OCI-M1 (cell line): ENCODE measurements at places on chromosomes 6 and 20.
A peak's percentile ranks its signal among the peaks of the same experiment; 100 is the strongest.

GRCh38 chr6:74609871-74610270, 596.0 kb downstream of the COL12A1 start:
- no peak for DNase-seq

- DNase-seq: no peak
Measured at GRCh38 chr6:112004201-112005012, 49.5 kb upstream of the CCN6 start.

DNA sequence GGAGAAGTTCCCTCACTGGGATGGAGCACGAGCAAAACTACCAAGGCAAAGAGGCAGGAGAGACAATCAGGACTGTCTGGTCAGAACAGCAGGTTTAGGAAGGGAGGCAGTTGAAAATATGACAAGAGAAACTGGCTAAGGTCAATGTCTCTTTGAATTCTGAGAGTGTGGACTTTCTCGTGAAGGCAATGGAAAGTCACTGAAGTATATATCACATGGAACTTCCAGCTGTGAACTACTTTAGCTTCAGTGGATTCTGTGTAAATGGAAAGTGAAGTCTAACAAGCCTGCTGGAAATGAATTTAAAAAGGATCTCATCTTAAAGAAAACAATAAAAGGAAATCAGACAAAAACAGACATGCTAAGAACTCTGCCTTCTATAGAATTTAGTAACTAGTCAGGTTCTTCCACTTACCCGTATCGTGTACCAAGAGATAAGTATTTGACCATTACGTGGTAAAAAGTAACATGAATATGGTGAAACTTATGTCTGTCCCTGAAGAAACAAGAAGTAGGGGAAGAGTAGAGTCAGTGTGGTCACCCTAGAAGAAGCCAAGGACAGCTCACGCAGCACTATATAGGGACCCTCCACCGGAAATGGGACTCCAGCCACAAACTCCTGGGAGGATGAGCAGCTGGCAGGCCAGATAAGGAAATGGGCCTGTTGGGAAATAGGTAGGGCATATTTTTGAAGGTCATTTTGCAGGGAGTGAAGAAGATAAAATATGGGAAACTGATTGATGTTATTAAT, 123.4 kb downstream of the MAP7 start:
- peak; percentile 86 for DNase-seq

DNA sequence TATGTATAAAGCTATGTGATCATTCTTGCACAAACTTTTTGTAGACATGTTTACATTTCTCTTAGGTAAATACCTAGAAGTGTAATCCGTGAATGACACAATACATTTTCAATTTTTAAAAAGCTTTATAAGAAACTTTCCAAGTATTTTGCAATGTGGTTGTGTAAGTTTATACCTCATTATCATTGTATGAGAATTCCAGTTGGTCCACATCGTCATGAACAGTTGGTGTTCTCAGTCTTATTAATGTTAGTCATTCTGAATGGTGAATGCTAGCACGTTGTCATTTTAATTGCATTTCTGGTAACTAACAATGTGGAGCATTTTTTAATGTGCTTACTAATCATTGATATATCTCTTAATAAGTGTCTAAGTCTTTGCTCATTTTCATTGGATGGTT, 116.5 kb upstream of the F13A1 start:
- no peak for DNase-seq

GRCh38 chr20:34322267-34323105, 19.3 kb upstream of the AHCY start:
- no peak for DNase-seq

DNA sequence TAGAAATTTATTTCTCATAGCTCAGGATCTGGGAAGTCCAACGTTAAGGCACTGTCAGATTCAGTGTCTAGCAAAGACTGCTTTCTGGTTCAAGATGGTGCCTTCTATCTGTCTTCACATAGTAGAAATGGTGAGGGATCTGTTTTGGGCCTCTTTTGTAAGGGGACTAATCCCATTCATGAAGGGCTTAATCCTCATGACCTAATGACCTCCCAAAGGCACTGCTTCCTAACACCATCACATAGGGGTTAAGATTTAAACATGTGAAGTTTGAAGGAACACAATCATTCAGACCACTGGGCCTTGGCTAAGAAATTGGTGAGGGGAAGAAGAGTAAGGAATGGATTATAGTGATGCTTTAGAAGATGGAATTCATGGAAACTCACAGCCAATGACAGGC, 237.6 kb downstream of the PACRG start:
- no peak for DNase-seq

DNA sequence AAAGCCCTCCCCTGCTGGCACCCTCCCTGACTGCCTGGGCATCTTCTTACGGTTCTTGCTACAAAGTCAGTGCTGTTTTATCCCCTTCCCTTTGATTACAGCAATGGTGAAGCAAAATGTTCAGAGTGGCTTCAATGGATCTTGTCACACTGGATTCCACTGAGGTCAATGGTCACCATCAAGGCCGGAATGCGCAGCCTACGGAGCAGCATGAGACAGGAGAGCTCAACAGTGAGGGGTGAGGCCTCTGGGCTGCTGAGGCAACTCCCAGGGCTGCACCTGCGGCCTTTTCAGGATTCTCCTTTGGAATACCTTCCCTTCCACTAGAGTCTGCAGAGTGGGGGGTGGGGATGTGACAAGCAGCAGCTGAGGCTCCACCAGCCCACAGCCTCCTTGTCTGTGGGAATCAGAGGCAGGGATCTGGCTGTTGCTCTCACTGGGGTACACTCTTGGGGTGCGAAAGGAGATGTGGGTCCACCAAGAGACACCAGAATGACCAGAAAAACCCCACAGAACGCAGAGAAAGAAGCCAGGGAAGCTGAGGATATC, 40.4 kb upstream of the EMILIN3 start:
- DNase-seq: no peak

- DNase-seq: no peak
Measured at GRCh38 chr6:63415286-63415685, 95.5 kb upstream of the LGSN start.

DNA sequence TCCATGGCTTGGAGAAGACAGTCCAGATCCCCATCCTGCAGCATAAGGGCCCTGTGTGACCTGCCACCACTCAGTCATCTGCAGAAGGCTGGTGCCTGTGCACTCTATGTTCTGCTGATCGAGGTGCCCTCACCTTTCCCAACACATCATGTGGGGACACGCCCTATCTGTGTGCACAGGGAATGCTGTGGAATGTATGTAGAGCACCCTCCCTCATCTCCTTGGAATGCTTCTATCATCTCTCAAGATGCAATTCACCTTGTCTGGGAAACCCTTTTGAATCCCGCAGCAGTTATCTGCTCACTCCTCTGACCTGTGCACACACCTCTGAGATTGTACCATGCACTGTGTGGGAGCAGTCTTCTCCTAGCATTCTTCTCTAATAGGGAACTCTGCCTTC, 207.2 kb upstream of the SSTR4 start:
- DNase-seq: no peak

- no peak for DNase-seq
Measured at GRCh38 chr20:59223182-59223601, 59.6 kb downstream of the ZNF831 start.

DNA sequence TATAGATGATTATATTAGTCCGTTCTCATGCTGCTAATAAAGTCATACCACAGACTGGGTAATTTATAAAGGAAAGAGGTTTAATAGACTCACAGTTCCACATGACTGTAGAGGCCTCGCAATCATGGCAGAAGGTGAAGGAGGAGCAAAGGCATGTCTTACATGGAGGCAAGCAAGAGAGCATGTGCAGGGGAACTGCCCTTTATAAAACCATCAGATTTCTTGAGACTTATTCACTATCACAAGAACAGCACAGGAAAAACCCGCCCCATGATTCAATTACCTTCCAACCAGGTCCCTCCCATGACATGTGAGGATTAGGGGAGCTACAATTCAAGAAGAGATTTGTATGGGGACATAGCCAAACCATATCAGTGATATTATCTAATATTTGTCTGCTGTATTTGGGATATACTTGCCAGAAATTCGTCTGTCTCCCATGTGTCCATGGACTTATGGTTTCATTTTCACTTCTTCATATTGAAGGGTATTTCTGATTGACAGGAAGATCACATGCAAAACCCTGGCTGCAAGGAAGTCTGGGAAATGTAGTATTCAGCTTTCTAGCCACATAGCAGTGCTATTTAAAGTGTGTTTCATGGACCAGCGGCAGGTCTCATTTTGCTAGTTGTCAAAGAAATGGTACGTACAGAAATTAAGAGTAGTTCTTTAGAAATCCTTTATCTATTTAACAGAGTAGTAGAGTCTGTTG, 50.5 kb upstream of the PAK5 start:
- peak; percentile 75 for DNase-seq

GRCh38 chr20:44662261-44662660, 10.8 kb upstream of the ADA start:
- DNase-seq: peak; percentile 22

GRCh38 chr6:5403609-5404008, 142.3 kb downstream of the FARS2 start:
- DNase-seq: no peak

GRCh38 chr6:1594445-1595200, 15.1 kb upstream of the FOXC1 start:
- DNase-seq: no peak

GRCh38 chr6:131175564-131175963, 40.3 kb downstream of the AKAP7 start:
- no peak for DNase-seq

GRCh38 chr6:125927761-125928160, 28.8 kb upstream of the HINT3 start:
- DNase-seq: no peak

GRCh38 chr20:31943052-31943471, 8.8 kb downstream of the PDRG1 start:
- no peak for DNase-seq

DNA sequence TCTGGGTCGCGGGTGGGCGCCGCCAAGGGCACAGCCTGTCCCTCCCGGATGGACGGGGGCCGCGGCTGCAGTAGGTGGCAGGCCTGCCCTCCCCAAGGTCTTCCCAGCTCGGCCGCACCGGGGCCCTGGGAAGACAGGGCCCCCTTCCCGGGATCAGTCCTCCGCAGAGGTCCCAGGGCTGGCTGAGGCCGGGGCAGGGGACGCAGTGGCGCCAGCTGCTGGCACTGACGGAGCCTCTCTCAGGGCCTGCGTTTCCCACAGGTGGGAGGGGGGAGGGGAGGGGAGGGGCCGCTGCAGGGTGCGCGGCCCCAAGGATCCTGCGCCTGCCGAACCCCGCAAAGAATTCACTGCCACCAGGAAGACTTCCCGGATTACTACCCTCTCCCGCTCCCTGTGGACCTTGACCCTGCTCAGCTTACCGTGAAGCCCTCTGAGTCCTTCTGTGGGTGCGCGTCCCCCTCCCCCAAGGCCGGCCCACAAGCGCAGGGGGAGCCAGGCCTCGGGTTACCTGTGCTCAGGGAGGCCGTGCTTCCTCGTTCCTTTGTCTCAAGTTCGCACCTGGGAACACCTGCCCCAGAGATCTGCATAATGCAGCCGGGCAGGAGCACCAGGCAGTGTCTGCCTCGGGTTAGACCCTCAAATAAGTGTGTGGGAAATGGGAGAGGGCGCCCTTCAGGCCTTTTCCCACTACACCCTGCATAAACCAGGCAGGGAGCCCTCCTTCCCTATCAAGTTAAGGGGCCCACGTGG, 5.1 kb downstream of the LZTS3 start:
- DNase-seq: no peak

DNA sequence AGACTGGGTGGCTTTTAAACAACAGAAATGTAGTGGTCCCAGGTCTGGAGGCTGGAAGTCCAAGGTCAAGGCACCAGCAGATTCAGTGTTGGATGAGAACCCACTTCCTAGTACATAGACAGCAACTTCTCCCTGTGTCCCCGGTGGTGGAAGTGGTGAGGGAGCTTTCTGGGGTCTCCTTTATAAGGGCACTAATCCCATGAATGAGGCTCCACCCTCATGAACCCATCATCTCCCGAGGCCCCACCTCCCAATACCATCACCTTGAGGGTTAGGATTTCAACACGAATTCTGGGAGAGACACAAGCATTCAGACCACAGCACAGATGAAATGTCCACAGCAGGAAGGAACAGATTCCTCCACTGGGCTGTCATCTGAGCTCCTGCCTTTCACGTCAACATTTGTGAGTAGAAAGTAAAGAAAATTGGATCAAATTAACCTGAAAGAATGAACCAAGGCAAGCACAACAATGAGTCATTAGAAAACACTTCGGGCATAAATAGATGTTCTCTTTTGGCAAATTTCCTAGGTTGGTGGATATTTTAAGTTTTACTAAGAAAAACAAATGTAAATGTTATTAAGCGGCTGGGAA, 130.7 kb downstream of the RNASET2 start:
- no peak for DNase-seq

DNA sequence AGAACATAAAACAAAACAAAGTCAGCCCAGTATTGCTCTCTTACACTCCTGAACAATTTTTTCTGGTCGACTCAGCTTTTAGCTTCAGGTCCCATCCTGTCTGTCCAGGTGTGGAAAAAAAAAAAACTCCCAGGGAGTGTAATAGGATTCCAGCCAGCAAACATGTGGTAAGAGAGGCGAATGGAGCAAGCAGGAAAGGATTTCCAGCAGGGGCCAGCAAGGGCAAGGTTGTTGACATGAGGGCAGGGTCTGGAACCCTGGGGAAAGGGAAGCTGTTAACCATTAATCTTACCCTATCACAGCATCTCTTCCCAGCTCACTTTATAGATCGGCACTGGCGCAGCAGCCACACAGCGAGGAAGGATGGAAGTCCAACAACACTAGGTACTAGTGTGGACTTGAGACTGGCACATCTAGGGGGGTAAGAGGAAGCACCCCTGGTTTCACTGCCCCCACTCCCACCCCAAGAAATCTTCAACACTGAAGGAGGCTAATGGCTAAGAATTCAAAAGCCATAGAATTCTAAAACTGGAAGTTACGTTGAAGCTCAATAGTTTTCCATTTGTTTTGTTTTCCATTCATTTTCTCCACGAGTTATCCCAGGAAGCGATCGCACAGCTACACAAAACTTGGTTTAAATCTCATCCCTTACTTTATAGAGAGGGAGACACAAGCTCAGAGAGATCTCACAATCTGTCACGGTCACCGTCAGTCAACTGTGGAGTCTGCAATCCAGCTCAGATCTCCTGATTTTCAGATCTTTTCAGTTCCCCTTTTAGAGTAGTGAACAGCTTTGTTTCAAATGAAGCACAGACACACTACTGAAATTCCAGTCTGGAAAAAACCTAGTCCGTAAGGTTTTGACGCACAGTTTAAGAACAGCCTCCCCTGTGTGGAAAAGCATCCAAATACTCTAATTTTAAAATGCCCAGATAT, 53.3 kb downstream of the SLC22A23 start:
- peak; percentile 25 for DNase-seq

GRCh38 chr20:51412333-51412871, 130.1 kb downstream of the NFATC2 start:
- no peak for DNase-seq

GRCh38 chr20:1721687-1722512, 64.3 kb upstream of the SIRPG start:
- no peak for DNase-seq

- peak; percentile 37 for DNase-seq
Measured at GRCh38 chr6:42260972-42261371, 43.3 kb upstream of the MRPS10 start.

- DNase-seq: no peak
Measured at GRCh38 chr6:2053691-2054090, 191.7 kb downstream of the GMDS start.
